OCI-LY7 (cell line): ENCODE measurements at places on chromosomes 1 and 21. TPM values are rescaled to one million over a fixed set of nuclear protein-coding genes. Genes with fewer than 3 reads are reported as not detected.
A peak's percentile ranks its signal among the peaks of the same experiment; 100 is the strongest.

S100A8 gene
- not detected in 2 replicates for total RNA-seq

DNA sequence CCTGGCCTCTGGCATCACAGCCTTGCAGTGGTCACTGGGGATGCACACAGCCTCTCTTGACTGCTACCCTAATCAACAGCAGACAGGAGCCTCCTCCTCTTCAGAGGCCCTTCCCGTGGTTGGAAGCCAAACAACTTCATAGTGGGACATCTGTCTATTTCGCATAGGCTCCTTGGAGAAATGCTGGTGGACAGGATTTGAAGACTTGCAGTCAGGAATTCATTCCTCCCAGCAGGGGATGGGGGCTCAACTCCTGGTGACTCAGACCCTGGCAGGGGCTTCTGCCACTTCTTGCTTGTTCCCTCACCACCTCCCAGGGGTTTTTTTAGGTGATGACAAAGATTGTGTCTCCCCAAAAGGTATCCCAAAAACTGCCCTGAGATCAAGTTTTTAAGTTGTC lies 191.7 kb upstream of the CAMK1G start:
- no peak for DNase-seq

DNA sequence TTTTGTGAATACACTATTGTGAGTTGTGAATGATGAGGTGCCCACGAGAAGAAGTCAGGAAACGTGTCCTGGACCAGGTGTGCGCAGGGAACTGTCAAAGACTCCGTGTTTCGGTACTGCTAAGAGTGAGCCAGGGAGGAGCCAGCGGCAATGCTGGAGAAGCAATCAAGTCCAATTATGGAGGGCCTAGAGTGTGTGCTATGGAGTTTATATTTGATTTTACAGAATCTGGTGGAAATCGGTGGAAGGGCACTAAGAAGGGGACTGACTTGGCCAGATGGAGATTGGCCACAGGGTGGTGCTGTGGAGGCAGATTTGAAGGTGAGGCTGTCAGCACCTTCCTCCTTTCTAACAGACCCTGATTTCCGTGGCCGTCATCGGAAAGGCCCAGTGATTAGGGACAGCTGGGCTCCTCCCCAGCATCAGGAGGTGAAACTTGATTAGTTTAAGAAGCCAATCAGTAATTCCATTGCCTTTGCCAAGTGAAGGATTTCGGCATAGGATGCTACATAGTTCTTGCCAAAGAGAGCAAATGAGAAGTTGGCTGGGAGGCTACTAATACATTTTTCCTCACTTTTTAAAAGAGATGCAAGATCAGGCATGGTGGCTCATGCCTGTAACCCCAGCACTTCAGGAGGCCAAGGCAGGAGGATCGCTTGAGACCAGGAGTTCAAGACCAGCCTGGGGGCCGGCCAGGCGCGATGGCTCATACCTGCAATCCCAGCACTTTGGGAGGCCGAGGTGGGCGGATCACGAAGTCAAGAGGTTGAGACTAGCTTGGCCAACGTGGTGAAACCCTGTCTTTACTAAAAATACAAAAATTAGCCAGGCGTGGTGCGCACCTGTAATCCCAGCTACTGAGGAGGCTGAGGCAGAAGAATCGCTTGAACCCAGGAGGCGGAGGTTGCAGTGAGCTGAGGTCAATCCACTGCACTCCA lies 7.0 kb downstream of the PTCH2 start:
- DNase-seq, result peak; percentile 77

DNA sequence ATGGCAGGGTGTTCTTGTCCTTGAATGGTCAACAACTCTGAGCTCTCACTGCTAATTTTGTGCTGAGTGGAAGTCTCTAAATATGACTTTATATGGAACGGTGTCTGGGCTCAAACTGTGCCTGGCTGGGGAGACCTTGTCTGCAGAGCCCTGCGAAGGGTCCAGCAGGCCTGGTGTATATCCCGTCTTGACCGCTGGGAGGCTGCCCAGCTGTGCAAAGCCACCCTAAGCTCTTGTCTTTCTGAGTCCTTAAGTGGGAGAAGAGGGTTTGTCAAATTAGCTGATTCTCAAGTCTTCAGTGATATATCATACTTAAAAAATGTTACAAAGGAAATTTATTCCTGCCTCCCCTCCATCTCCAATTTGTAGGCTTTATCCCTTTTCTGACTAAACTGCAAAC lies 198.7 kb downstream of the KCNJ6 start:
- DNase-seq, result no peak

DNA sequence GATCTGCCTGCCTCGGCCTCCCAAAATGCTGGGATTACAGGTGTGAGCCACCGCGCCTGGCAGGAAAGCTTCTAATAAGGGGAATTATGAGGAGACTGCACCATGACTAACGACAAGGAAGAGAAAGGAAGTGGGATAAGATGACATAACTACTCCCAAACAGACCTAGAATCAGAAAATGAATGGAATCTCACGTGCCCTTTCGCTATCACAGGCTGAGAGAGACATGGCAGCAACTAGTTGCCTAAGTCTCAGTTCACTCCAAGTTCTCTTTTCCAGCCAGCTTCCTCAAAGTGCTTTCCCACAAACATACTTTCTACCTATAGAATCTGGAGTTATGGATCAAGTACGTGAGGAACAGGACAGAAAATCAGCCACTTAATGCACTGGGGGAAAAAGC lies 2.0 kb downstream of the PI4KB start:
- DNase-seq, result no peak

GRCh38 chr1:99657213-99658030 lies 11.5 kb downstream of the PALMD start:
- DNase-seq, result no peak

TRABD2B gene
- not detected in 2 replicates for total RNA-seq

GRCh38 chr1:212982430-212983152 lies 32.2 kb downstream of the VASH2 start:
- DNase-seq, result no peak

TMEM81 gene
- 2.8 and 3.2 TPM in 2 replicates for total RNA-seq

LDLRAD1 gene
- not detected in 2 replicates for total RNA-seq

AMPD1 gene
- total RNA-seq, result not detected in 2 replicates

DNA sequence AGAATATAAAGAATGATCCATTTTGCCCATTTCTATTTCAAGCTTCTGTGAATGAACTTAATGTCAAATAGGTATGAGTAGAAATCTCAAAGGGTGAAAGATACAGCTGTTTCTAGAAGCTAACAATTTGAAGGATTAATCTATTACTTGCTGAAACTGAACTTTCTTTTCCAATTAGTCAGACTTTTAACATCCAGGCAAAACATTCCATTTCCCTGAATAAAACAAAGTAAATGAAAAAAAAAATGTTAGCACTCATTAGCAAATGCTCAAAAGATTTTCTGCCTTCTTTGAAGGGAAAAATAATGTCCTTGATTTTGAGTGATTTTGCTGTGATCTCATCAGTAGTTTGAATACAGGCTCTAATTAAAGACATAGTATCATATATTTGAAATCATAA lies 447.6 kb upstream of the PRMT6 start:
- DNase-seq, result no peak

PRMT2 gene
- total RNA-seq, result 32.8 and 34.3 TPM in 2 replicates
